T-cell (primary cell): ENCODE measurements at places on chromosomes 1 and 21.

- no peak for DNase-seq
Measured at GRCh38 chr1:93848350-93848883, 30.6 kb downstream of the DNTTIP2 start.

DNA sequence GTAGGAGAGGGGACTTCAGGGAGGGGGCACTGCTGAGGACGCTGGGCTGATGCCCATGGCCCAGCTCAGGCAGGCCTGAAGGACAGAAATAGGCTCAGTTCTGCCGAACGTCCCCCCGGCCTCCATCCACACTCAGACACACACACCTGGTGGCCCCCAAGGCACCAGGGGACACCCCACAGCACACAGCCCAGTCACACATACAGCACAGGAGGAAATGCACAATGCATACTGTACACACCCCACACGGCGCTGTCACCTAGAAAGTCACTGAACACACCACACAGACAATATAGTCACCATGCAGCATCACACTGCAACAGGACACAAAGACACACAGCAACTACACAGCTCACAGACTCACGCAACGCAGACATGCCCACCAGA is 562 bp downstream of the SYTL1 start:
- DNase-seq, result peak; percentile 39

- no peak for DNase-seq
Measured at GRCh38 chr1:239899747-239900146, 191.9 kb upstream of the FMN2 start.

DNA sequence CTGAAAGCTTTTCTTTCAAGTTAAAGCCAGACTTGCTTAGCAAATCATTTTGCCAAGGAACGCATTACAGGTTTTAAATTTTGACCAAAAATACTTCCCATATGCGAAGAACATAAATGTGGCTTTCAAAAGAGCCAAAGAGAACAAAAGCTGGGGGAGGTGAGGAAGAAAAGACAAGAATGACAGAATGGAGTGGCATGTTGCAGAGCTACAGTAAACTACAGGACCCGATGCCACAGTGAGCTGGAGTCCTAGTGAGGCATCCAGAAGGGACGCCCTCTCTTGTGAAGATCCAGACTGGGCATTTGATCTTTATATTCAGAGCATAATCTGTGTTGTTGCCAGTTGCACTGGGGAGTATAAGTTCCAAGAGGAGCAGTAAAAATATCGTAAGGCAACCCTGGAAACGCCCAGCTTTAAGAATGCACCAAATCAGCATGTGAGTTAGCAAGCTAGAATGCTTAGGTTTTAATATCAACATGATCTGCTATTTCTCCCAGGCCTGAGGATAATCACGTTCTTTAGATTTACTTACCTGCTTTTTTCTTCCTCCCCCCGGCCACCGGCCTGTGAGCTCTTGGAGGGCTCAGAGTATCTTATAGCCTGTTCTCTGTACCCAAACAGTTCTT is 48.4 kb upstream of the HOOK1 start:
- DNase-seq, result no peak

- no peak for DNase-seq
Measured at GRCh38 chr1:186512698-186513457, 52.0 kb upstream of the PDC start.

DNA sequence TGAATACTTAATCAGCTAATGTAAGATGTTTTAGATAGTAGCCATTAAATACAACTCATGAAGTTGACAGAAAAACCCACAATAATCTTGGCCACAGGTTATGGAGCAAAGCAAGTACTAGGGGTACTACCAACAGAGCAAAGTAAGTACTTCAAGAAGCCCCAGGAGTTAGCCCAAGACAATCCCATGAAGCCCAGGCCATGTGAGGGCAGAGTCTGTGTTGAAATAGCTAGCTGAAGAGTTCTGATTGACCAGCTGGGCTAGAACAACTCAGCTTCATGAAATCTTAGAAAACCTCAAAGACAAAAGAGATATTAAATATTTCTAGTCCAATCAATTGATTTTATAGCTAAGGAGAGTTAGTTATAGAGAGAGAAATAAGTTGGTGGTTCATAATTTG is 212.9 kb upstream of the HOOK1 start:
- DNase-seq, result no peak

DNA sequence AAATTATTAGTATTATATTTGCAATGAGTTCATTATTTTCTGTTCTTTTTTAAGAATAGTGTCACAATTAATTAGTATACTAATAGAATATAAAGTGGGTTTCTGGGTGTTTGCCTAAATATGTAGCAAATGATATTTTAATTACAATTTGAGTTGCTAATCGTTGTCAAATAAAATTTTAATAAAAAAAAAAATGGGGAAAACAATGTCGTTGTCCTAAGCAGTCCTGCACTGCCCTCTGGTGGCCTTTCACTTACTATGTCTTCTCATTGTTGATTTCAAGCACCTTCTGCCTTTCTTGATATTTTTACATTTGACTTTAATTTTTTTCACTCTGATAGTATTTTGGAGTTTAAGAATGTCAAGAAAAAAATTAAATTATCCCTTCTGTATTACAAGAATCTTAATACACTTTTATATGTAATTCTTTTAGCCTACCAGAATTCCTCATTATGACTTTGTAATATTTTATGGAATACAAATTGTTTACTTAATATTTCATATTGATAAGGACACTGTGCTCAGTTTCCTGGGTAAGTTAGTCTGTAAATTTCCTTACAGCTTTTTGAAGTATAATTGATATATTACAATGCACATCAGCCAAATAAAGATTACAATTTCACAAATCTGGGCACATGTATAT is 104.5 kb upstream of the FMN2 start:
- DNase-seq, result no peak

GRCh38 chr1:241531195-241532161 is 700 bp upstream of the KMO start:
- no peak for DNase-seq

GRCh38 chr1:92485381-92486250 is 1.1 kb downstream of the GFI1 start:
- DNase-seq, result peak; percentile 77

- no peak for DNase-seq
Measured at GRCh38 chr1:2313651-2314261, 77.6 kb downstream of the MORN1 start.

DNA sequence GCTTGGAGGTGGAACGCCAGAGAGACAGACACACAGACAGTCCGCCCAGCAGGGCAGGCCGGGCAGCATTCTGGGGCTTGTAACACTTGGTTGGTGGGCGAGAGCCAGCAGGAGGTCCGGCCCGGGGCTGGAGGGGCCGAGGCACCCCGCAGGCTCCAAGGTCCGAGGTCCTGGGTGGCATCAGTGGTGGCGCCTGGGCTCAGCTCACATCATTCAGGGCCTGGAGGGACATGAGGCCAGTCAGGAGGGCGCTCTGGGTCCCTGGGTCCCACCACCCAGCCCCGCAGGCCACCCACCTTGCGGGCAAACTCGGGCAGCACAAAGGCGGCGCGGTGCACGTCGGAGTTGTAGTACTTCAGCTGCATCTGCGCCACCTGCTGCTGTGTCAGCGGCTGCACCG is 5.2 kb downstream of the SRM start:
- DNase-seq, result no peak

- no peak for DNase-seq
Measured at GRCh38 chr1:246687002-246687401, 37.2 kb upstream of the SCCPDH start.

GRCh38 chr1:171292799-171293198 is 21.2 kb upstream of the FMO4 start:
- no peak for DNase-seq

GRCh38 chr21:43608225-43608624 is 51.1 kb downstream of the HSF2BP start:
- no peak for DNase-seq

DNA sequence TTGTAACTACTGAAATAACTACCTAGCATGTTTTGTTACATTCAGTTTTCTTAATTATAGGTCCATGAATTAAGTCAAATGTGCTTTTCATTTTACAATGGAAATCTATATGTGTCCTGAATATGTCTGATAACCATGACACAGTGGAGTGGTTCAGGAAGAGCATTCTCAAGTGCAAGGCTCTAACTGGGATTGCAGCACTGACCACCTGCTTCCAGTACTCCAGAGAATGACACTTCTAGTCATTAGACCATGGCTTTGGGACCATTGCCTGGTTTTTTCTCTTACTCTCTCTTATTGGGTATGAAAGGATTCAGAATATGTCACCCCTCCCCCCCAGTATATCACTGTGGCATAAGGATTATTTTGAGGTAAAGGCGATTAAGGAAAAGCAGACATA is 204.9 kb upstream of the CACYBP start:
- no peak for DNase-seq

DNA sequence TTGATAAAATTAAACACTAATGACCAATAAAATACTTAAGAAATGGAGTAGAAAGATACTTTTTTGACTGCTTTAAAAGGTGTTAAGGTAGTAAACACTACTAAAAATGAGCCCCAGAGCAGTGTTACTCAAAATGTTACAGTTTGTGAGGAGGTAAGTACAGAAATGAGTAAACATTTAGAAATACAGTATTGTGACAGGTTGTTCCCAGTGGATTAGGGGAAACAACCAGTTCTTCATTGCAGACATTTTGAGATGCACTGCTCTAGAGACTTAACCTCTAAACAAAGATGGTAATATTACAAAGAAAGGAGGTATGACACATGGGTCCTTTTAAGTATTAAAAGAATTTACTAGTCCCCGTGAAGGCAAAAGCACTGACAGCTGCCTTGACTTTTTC is 12.7 kb downstream of the DHX9 start:
- no peak for DNase-seq

- DNase-seq, result no peak
Measured at GRCh38 chr1:84665703-84666317, 24.5 kb downstream of the SSX2IP start.

DNA sequence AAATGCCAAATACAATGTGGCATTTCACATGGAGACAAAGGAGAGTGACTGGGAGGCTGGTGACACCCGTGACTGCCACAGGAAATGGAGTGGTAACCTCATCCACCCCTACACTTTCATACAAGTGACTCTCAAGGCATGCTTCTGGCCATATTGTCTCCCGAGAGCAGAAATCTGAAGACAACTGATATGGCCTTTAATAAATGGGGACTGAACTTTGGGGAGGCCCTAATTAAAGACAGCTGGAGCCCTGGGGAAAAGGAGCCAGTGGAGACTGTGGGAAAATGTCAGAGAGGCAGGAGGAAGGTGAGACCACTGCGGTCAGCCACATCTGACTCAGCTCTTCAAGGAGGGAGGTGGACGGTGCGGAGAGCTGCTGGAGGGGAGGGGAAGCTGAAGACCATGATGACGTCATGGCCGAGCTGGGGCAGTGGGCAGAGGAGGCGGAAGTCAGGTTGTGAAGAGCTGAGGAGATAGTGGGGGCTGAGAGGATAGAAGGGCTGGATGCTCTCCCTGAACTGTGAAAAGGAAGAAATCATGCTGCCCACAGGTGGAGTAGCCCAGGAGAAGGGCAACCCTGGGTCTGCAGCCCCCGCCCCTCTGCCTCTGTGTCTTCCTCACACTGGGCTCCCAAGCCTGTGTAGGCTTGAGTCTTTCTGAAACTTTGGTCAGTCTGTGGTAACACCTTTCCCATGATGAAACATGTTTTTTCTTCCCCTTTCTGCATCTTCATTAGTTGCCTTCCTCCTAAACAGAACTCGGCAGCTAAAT is 14.0 kb upstream of the NCF2 start:
- DNase-seq, result no peak

- no peak for DNase-seq
Measured at GRCh38 chr1:33821291-33821690, 42.6 kb upstream of the HMGB4 start.

GRCh38 chr1:96533820-96534219 is 187.8 kb upstream of the PTBP2 start:
- no peak for DNase-seq

DNA sequence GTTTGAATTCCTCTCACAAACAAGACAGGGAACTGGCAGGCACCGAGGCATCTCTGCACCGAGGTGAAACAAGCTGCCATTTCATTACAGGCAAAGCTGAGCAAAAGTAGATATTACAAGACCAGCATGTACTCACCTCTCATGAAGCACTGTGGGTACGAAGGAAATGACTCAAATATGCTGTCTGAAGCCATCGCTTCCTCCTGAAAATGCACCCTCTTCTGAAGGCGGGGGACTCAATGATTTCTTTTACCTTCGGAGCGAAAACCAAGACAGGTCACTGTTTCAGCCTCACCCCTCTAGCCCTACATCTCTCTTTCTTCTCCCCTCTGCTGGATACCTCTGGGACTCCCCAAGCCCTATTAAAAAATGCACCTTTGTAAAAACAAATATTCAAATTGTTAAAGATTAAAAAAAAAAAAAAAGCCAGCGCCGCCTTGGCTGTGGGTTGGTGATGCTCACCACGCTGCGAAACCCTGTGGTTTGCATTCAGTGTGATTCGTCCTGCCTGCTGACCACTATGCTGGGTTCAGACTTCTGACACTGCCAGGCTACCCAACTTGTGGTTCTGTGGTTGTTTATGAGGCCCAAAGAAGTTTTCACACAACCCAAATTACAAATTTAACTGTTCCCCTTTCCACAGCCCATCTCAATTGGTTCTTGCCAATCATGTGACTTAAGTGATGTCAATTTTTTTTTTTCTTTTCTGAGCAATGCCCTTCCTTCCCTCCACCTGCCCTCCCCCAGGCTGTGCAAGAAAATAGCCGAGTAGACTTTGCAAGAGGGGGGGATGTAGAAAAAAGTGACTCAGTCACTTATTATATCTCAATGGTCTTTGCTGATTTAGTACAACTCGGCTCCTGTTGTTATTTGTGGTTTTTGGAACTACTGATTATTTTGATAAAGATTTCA is at the start of gene RUNX1:
Gene RUNX1, minus strand, starts transcription at position 597 of the 912 bp plus-strand sequence.
- DNase-seq, result peak; percentile 67

GRCh38 chr1:157312082-157312812 is 174.1 kb upstream of the ETV3 start:
- DNase-seq, result no peak

DNA sequence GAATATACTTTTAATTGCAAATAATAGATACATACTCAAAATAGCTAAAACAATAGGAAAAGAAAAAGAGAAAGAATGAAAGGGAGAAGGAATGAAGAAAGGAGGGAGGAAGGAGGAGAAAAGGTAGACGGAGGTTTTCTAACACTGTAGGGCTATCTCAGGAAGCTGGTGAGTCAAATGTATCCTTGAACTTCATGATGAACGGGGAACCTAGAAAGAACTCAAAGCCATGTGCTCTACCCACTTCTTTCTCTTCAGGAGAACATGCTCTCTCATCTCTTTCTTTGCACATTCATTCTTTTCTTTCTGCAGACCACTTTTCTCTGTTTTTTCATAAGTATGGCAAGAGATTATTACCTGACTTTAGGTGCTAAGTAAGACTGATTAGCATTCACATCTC is 37.3 kb upstream of the ZNF644 start:
- no peak for DNase-seq

DNA sequence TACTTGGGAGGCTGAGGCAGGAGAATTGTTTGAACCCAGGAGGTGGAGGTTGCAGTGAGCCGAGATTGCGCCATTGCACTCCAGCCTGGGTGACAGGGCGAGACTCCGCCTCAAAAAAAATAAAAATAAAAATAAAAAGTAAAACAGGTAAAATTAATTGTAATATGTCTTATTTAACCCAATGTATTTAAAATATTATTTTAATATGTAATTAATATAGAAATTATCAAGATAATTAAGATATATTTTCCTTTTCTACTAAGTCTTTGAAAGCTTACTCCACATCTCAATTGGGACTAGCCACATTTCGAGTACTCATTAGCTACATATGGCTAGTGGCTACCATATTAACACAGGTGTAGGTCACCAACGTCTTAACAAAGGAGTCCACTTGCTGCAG is 61.6 kb upstream of the IPO9 start:
- no peak for DNase-seq

GRCh38 chr1:85085417-85085816 is 37.1 kb upstream of the MCOLN3 start:
- no peak for DNase-seq
